Activated CD4-positive, CD25-positive, alpha-beta regulatory T cell treated with anti-CD3 and anti-CD28 coated beads, Interleukin-2, amount 50 U/mL, for 24 hours (primary cell): ENCODE measurements at places on chromosomes 7 and 10.

- ATAC-seq: no peak
These were observed 4.7 kb upstream of the EFCAB10 start for GRCh38 chr7:105585850-105586500.

- no peak for ATAC-seq
These were observed 72.7 kb upstream of the MRLN start for GRCh38 chr10:59825932-59826331.

- ATAC-seq: no peak
These were observed 7.6 kb upstream of the LEP start for GRCh38 chr7:128233471-128233870.

GRCh38 chr10:472241-472910 is 217.1 kb downstream of the DIP2C start:
- ATAC-seq: no peak

DNA sequence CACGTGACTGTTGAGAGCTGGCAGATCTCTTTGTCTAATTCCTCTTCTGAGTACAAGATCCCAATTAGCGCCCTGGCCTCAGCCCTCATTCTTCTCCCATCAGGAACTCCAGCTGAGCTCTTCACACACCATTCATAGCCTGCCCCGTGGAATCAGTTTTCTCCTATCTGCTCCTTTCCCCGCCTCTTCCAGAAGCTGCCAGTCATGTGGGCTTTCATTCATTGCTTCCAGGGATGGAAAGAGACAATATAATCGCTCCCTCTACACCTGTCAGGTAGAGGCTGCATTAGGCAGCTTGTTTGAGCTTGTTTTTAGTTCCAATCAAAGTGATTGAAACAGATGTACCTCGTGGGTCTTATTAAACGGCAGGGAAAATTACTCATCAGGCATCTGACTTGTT is 515.8 kb downstream of the TYW1 start:
- no peak for ATAC-seq

DNA sequence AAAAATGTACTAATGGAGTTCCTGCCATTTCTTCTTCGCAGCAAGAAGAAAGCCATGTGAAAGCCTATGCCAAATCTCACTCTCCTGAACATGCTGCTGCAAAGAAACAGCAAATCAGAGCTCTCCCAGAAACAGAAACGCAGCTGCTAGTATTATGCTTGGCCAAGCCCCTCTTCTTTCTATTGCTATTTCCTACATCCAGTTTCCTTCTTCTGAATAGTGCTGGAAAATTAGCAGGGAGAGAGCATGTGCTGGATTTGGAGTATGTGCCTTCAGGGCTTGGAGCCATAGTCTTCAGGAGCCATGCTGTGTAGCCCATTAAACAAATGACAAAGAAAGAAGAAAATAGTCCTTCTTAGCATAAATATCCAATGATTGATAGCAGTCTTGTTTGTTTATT is 852.0 kb upstream of the PHF14 start:
- ATAC-seq: no peak

DNA sequence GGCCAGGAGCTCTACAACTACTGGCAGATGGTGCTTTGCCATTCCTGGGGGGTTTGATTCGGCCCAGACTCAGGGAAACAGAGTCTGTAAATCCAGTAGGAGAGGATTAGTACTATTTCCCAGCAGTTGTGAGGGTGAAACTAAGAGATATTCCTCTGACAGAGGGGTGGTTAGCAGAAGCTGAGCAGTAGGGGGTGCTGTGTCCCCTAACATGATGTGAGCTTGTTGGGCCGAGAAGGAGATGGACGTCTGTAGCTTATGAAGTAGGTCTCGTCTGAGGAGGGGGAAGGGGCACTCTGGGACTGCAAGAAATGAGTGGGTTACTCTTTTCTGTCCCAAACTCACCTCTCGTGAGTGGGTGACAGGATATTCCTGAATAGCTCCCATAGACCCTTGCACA is 179.2 kb upstream of the MBL2 start:
- no peak for ATAC-seq

DNA sequence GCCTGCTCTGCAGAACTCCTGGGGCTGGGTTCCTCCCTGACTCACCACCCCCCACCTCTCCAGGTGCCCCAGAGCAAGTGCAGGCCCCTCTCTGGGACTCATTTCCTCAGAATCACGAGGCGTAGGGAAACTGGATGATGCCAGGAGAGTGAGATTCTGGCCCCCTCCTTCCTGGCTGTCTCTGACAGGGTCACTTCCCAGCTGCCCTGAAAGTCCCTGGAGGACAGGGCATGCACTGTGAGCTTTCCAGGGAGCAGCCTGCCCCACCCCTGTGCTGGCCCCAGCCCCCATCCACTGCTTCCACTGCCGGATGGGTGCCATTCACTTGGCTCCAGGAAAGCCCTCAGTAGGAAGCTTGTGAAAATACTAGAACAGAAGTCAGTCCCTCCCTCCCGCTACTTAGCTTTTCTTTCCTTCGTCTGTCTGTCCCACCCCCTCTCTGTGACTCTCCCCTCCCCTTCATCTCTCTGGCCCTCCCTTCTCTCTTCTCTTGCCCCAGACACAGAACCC is 10.4 kb downstream of the TACR2 start:
- no peak for ATAC-seq
